ENCODE measurements at places on chromosomes 11 and 22. TPM values are rescaled to one million over a fixed set of nuclear protein-coding genes. Genes with fewer than 3 reads are reported as not detected.
A peak's percentile ranks its signal among the peaks of the same experiment; 100 is the strongest.

GRCh38 chr22:37070334-37070733 lies 18.8 kb downstream of the KCTD17 start:
- DNase-seq: no peak

OR4D5 gene
- total RNA-seq: not detected

- no peak for DNase-seq
These were observed 2.6 kb upstream of the OR52W1 start for GRCh38 chr11:6196396-6196795.

GRCh38 chr11:10108915-10109680 lies 184.9 kb downstream of the SBF2 start:
- no peak for DNase-seq

DNA sequence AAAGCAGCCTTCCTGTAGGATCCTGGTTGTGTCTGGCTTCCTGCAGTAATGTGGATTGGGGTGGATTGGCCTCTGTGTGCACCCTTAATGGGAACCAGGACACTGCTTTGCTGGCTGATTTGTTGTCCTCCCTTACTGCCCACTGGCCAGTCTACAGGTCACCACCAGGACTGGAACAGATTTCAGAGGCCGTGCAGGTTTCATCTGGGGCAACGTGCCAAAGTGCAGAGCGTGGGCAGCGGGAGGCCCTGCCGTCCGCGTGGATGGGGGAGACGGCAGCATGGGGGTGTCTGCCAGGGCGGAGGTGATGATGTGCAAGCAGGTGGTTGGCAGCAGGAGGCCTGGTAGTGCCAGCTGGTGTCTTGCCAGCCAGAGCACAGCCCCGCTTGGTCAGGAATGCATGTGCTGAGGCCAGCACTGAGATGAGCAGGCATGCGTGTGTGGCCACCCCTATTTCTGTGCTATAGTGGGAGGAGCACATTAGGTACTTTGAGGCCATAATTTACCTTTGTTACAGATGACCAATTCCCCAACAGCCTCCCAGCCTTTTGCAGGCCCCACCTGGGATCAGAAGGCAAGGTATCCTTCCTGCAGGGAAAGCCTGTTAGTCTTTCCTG lies 24.3 kb downstream of the BCR start:
- DNase-seq: no peak

KCNJ11 gene
- total RNA-seq: 0.95 TPM

GRCh38 chr11:32385998-32386397 lies 49.3 kb downstream of the WT1 start:
- no peak for DNase-seq

DNA sequence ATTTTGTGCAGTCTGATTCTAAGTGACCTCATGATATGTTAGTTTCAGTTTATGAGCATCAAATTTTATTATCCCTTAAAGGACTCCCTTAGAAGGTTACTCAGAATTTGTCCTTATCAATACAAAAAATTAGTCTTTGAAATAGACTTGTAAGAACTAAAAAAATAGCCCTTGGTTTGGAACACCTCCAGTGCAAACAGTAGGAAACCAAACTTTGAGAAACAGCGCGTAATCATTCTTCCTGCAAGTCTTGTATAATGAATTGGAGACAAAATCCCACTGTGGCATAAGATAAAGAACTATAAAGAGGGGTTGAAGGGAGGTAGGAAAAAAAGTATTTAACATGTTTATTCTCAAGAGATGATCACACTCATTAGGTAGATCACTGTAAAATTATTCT lies 10.8 kb upstream of the MSANTD4 start:
- DNase-seq: no peak

GRCh38 chr22:50270666-50271394 lies 650 bp upstream of the MAPK11 start:
- DNase-seq: peak; percentile 67
